ENCODE measurements at places on chromosomes 2 and 18.

DNA sequence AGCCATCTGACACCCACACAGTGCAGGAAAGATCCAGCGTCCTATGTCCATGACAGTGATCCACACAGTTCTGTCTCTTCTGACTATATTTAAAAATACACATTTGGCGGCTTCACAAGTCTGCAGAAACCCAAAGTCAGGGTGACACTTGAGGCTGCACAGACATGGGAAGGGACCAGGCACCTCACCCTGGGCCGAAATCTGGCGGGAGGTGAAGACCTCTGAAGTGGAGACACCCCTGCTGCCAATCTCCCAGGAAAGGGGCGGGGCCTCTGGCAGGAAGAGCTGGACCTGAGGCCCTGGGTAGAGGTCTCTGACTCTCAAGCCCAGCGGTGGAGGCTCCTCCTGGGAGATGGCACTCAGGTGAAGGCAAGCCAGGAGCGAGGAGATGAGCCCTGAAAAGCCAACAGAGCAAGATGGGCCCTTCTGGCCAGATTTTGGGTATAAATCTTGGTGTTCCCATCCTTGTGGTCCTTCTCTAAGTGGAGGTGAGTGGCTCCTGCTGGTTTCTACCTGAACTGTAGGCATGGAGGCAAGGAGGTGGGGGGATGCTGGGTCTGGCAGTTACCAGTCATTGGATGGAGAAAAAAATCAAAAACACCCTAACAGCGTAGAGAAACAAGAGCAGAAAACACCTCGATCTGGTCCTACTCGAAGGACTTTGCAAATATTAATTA, 248.4 kb downstream of the HDAC4 start:
- no peak for DNase-seq

DNA sequence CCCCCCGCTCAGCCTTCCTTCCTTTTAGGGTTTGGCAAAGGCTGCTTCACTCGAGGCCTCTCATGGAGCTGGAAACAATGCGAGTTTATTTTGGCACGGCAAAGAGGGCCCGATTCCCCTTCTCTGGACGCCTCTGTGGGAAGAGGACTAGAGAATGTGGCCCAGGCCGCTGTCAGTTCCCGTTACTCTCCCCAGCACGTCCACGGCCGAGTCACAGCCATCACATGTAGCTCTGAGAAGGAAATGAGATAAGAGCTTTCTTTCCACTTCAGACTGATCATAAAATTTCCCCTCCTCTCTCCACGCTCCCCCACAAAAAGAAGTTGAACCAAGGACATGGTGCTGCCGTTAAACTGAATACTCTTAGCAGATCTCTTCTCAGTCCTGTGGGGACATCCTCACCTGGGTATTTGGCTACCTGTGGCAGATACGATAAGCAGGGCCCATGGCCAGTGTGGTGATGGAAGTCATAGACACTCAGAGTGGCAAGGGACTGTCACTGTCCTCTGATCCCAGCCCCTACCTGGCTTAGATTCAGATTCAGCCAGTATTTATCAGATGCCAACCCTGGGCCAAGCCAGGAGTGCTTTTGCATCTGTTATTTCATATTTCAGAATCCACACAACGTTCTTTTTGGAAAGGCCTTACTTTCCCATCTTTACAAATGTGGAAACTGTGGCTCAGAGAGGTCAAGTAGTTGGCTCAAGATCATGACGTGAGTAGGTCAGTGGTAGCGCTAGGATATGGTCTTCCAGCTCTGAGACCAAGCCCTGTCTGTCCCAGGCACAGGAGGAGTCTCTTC, 101.2 kb downstream of the MCFD2 start:
- DNase-seq, result no peak

- no peak for DNase-seq
Measured at GRCh38 chr18:55018602-55019001, 59.3 kb upstream of the CCDC68 start.

GRCh38 chr2:129604560-129604959, 374.9 kb upstream of the RAB6C start:
- no peak for DNase-seq

Data from CD4-positive, alpha-beta T cell treated with Interleukin-10 for 1 hour (primary cell).